ENCODE measurements at places on chromosomes 11 and 22. TPM values are rescaled to one million over a fixed set of nuclear protein-coding genes. Genes with fewer than 3 reads are reported as not detected.

Gene TSGA10IP
- polyA plus RNA-seq: not detected

Gene LDHAL6A
- polyA plus RNA-seq: 0.79 TPM

Gene CEND1
- polyA plus RNA-seq: not detected

Gene MIOX
- polyA plus RNA-seq: not detected

Gene LMF2
- 20.1 TPM for polyA plus RNA-seq

Gene FOLR1
- not detected for polyA plus RNA-seq

Gene SAC3D1
- 11.7 TPM for polyA plus RNA-seq

GRCh38 chr11:43576803-43577521, 103.6 kb upstream of the HSD17B12 start:
- no peak for DNase-seq

DNA sequence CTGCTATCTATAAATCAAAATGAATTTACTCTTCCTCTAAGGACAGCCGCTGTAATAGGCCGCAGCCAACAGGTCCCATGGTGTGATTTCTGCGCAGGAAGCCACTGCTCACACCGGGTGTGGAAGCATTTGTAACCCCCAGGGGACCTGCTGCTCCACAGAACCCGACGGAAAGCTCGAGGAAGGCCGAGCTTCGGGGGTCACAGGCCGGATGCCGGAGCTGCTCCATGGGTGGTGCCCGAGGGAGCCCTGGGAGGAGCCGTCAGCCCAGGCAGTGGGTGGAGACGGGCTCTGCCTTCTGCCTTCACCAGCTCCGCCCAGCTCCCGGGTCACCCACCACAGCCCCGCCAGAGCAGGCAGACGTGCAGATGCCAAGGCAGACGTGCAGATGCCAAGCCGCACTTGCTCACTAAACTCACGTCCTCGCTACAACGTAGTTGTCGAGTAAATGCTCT, 63.5 kb downstream of the BRD1 start:
- no peak for DNase-seq

DNA sequence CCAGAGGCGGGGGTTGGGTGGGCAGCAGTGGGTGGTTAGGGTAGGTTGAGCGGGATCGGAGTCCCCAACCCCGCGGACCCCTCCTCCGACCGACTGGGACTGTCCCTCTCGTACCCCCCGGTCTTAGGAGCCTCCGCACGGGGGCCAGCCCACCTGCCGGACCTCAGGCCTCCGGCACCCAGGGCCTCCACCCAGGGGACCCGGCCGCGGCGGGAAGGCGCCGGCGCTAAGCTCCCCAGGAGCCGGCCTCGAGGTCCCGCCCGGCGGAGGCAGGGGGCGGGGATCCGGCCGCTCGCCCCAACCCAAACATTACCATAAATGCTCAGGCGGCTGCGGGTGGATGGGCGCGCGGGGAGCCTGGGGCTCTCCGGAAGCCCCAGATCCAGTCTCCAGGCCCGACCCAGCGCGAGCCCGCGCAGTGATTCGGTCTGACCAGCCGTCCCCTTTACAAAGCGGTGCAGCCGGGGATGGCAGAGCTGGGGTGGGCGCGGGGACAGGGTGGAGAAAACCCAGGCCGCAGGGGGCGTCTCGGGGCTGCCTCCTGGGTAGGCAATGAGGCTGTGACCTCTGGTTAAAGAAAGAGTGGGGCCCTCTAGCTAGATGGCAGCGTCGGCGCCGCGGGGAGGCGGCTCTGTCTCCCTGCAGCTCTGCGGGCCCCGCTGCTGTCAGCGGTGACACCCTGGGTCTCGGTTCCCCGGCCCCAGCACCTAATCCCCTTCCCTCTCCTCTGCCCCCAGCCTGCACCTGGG, 4.0 kb upstream of the MCAM start:
- DNase-seq: peak; percentile 58

DNA sequence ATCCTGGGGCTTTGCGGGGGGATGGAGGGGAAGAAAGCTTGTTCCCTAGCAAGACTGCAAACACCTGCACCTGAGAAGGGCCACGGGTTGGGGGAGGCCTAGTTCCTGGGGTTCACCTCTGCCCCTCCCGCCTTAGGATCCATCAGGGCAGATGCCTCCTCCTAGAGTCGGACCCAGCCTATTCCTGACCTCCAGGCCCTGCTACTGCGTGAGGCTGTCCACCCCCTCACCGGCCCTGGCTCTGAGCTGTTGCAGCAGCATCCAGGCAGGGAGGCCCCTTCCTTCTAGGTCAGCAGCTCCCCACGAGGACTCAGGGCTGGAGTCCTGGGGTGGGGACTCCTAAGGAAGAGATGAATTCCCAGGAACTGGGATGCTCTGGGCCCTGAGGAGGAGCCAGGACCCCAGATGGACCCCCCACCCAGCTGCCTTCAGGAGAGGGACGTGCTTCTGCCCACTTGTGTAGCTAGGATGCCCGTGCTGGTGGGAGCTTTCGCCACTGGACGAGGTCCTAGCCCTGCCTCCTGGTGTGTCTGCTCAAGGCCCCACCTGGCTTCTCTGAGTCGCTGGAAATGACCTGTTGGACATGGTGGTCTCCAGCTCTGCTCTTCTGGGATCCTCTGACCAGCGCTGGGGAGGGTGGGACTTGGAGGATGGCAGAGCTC, 10.3 kb downstream of the MRGPRF start:
- no peak for DNase-seq

- DNase-seq: no peak
Measured at GRCh38 chr11:87440076-87440770, 402.5 kb downstream of the TMEM135 start.

- DNase-seq: no peak
Measured at GRCh38 chr22:20749453-20749852, 24.5 kb upstream of the SERPIND1 start.

DNA sequence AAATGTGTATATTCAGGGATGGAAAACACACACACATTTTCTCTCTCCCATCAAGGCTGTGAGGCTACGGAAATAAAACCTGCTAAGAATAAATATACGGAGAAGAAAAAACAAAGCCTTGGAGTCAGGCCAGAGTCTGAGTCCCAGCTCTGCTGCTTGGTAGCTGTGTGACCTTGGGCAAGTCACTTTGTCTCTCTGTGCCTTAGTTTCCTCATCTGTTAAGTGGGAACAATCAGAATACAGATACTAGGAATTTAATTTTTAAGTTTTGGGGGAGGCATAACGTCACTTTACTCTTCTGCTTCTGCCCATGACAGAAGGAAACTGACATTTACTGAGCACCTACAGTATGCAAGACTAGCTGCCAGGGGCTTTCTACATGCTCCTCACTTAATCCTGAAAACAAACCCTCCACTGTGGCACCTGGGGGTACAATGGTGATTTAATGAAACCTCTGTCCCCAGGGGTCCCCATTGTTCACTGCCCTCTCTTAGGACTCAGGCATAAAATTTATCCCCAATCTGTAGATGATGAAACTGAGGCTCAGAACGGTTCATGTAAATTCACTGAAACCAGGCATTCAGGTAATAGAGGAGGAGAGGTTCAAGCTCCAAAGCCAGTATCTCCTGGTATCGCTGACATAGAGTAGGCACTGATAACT, 131.9 kb upstream of the SERPIND1 start:
- DNase-seq: no peak

GRCh38 chr11:120635136-120635810, 123.7 kb downstream of the GRIK4 start:
- DNase-seq: no peak

DNA sequence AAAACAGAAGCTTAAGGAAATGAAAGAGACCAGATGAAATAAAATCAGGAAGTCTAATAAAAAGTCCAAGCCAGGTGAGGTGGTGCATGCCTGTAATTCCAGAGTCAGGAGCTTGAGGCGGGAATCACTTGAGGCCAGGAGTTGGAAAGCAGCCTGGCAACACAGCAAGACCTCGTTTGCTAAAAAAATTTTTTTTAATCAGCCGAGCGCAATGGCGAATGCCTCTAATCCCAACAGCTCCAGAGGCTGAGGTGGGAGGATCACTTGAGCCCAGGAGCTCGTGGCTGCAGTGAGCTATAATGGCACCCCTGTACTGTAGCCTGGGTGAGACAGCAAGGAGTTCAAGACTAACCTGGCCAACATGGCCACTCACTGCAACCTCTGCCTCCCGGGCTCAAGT, 8.0 kb downstream of the RAB6A start:
- no peak for DNase-seq

DNA sequence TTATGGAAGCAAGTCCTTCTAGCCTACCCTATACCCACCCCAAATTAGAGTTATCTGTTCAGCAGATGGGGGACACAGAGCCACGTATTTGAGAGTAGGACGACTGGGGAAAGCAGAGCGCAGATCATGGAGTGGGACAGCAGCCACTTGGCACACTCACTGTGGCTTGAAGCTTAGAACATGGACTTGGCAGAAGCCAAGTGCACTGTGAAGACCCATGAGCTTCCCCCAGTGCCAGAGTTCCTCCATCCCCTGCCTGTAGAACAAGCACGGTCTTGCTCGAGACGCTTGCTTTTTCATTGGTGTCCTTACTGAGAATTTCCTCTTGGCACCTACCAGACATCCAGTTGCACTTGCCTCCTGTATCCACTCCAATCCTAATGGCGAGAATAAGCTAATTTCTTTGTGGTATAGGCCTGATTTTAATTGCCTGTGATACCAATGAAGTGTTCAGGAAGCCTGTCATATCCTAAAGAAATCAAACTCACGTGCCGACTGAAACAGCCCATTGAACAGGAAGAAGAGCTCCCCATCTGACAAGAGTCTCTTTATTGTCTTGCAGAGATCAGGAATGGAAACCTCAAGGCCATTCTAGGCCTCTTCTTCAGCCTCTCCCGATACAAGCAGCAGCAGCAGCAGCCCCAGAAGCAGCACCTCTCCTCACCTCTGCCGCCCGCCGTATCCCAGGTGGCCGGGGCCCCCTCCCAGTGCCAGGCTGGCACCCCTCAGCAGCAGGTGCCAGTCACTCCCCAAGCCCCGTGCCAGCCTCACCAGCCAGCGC, 166.9 kb downstream of the NAV2 start:
- no peak for DNase-seq
